Fibroblast of skin of right quadriceps (primary cell): ENCODE measurements at places on chromosomes 5 and 9.

DNA sequence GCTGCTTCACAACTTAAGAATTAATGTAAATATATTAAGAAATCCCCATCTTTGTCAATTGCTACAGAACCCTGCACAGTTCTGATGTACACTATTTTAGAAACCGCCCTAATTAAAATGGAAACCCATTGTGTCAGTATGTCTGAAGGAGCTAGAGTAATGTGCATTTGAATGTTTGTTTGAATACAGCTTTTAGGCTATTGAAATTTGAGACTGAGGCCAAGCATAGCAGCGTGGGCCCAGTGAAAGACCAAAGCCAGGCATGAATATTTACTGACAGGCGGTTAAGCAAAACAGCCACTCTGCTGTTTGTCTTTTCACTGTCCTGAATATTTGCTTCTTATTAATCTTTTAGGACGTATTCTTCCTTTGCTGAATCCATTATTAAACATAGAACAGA lies 252.3 kb downstream of the IZUMO3 start:
- no peak for DNase-seq

- no peak for DNase-seq
These were observed 628.8 kb upstream of the DMAC1 start for GRCh38 chr9:8428389-8428788.

- DNase-seq, result peak; percentile 3
These were observed 461.4 kb upstream of the ST8SIA4 start for GRCh38 chr5:101364469-101364868.

GRCh38 chr9:136345281-136346156 lies 18.0 kb downstream of the DNLZ start:
- no peak for DNase-seq

GRCh38 chr5:154786414-154786813 lies 31.2 kb downstream of the LARP1 start:
- no peak for DNase-seq

DNA sequence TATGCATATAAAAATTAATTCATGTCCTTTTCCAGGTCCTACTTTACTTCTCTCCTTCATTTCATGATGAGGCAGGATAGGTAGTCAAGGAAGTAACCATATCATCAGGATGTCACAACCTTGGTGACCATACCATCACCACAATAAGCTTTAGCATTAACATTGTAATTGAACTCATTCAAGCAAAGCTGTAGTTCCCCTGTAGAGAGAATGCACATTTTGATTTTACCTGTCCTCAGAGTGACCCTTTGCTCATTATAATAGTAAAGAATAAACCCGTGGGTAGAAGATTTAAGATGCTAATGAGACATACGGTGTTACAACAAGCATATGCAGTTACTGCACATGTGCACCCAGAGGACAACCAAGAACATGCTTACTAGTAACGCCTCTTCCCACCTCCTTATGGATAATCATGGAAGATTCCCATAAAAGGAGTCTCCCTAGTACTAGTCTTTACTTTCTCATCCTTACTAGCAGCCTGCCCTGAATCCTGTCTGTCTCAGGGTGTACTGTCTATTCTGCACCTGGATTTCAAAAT lies 2.2 kb downstream of the IFNA6 start:
- no peak for DNase-seq

- peak; percentile 32 for DNase-seq
These were observed 13.1 kb downstream of the LRRC26 start for GRCh38 chr9:137156567-137157375.

GRCh38 chr5:147904110-147904509 lies 2.2 kb downstream of the C5orf46 start:
- DNase-seq, result no peak

DNA sequence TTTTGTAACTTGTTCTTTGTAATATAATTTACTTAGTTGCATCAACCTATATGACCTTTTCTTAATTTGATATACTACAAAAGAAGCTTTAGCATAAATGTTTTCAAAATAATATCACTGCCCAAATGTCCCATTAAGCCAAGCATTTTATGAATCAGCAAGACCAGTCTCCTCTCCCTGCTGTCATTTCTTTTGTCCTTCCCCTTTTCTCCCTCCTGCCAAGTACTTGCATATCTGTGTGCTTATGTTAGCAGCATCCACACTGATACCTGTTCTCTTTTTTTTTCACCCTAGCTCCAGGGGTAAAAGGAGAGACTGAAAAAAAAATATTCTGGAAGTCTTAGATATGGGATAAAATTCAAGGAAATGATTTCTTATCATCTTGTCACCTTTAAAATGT lies 69.7 kb downstream of the ZSWIM6 start:
- DNase-seq, result peak; percentile 55

DNA sequence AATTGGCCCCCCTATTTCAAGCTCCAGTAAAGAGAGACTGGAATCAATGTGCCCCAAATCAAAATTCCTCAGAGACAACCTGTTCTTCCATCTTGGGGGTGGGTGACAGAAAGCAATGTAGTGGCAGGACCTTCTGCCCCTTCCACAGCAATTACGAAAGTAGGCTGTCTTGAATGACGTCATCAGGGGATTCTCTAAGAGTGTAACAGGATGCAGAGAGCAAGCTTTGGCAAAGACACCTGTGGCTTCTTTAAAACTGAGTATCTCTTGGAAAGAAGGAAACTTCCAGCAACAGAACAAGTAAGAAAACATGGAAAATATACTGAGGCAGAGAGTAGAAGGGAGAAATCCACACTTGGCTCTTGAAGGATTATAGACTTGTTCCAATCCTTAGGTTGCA lies 247.6 kb upstream of the PDE4D start:
- no peak for DNase-seq

- no peak for DNase-seq
These were observed 12.4 kb downstream of the MSX2 start for GRCh38 chr5:174736777-174737176.

DNA sequence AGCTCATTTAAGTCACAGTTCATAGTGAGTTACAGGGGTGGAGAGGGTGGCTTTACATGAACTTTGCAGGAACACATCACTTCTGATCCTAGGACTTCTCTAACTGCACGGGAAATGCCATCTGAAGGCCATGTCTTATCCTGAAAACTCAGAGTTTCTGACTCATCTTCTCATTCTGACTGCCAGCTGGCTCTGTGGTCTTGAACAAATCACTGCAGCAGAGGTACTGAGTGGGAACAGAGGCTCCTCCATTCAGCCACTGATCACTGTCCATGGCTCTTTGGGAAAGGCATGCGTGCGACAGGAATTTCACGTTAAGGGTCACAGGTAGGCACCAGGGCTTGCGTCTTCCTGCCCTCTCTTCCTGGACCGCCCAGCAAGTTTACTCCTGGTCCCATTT lies 114.6 kb upstream of the LRRTM2 start:
- DNase-seq, result peak; percentile 51

GRCh38 chr5:172636279-172637050 lies 4.6 kb upstream of the NEURL1B start:
- DNase-seq, result no peak

DNA sequence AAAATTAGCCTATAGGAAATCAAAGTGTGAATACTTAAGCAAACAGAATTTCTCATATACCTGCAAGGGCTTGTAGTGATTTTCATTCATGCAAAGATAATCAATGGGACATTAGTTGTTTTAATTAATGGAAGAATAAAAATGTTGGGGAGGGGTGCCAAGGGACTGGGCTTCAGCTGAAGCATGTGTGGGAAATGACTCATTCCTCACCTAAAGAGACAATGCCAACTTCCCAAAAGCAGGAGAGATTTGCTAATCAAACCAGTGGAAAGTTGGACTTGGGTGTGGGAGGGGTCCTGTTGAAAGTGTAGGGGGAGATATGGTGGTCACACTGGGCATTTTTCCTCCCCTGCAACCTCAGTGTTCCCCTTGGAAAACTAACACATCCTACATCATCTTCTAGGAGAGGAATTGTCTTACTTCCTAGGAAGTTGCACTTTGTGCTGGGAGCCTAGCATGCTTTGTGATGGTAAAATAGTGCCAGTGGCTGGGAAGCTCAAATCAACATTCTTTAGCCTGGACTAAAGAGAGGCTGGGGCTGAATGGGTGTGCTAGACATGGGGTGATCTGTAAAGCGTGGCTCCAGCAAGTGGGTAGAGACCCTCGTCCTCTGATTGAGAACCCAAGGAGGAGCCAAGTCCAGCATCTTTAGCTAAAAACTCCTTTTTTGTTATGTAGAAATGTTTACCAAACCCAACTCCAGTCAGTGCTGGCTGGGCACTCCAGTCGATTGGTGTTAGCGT lies 6.4 kb upstream of the LHX2 start:
- no peak for DNase-seq

GRCh38 chr5:76693141-76693540 lies 22.8 kb upstream of the F2R start:
- no peak for DNase-seq

- peak; percentile 38 for DNase-seq
These were observed 52.2 kb downstream of the GARNL3 start for GRCh38 chr9:127316586-127317323.

DNA sequence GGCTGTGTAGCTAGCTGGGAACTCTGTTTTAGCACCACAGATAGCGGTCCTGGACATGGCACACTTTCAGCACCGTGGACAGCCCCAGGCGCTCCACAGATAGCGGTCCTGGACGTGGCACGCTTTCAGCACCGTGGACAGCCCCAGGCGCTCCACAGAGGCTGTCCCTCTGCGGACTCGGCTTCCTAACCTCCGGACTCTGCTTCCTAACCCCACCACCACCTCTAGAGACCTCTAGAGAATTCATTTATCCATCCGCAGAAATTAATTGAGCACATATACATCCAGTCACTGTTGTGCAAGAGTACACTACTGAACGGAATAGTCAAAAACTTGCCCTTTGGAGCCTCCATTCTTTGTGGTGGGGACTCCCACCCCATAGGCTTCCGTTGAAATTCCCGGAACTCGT lies 27.4 kb downstream of the UNC5A start:
- peak; percentile 81 for DNase-seq

GRCh38 chr9:113625486-113625885 lies 162.0 kb downstream of the RGS3 start:
- DNase-seq, result no peak

DNA sequence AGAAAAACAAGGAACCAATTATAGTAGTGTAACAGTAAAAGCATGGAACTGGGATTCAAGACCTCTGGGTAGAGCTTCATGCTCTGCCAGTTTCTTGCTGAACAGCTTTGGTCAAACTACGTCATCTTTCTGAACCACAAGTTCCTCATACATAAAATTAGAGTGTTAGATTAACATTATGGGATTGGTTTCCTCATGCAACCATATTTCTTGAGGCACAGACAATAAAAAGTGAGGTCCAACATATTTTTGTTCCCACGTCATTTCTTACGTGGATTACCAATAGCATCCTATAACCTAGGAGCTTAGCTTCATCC lies 354.8 kb downstream of the TMEM232 start:
- peak; percentile 27 for DNase-seq

DNA sequence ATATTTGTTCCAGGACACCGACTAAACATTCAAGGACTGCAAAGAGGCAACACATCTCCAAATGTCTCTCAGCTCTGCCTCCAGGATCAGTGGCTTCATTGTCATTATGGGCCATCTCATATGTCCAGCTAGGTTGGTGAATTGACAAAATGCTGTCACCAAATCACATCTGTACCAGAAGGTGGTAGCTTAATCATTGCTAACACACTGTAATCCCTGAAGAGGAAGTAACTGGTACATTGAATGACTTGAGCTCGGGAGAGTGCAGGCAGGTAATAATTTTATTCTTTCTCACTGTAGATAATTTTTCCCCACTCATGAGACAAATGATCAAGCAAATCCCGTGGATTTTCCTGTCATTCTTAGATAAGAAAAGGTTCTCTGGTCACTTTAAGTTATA lies 169.8 kb downstream of the SEMA6A start:
- no peak for DNase-seq

DNA sequence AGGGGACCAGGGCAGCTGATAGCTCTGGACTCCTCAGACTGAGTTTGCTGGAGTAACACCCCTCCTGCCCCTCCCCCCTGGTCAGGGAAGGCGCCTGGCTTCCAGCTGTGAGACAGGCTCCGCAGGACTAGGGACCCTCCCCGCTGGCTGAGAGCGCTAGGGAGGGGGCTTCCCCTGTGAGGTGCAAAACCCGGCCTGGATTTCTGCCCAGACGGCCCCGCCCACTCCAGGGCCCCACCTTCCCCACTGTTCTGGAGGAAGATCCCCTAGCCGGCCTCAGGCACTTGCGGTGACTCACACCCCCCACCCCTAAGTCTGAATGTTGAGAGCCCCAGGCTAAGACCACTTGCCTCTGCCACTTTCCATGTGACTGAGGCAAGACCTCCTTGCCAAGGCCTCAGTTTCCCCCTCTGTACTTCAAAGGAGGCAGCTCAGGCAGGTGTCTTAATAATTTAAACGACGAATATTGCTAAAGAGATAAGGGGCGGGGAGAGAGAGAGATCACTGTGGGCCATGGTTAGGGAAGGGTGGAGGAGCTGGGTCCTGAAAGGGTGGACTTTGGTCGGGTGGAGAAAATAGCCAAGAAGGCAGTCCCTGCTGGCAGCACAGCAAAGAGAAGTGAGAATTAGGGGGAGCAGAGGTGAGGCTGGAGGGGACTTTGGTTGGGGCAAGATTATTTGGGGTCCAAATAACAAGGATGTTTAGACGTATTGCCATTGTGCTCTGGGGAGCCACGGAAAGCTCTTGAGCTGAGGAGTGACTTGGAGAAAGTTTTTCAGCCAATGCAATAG lies 1.0 kb upstream of the DAB2IP start:
- peak; percentile 81 for DNase-seq

GRCh38 chr5:168318240-168318639 lies 26.8 kb downstream of the WWC1 start:
- DNase-seq, result no peak
